Naive thymus-derived CD4-positive, alpha-beta T cell (primary cell): ENCODE measurements at places on chromosomes 1 and 21. TPM values are rescaled to one million over a fixed set of nuclear protein-coding genes. Genes with fewer than 3 reads are reported as not detected.

The DCST2 gene
- total RNA-seq = 0.22 and 0.43 TPM in 2 replicates

The HSF2BP gene
- total RNA-seq = 0.92 TPM

The GBP6 gene
- 2.4 and 2.8 TPM in 2 replicates for total RNA-seq

The OR2G6 gene
- total RNA-seq = not detected

The LRRC8C gene
- 27.3 TPM for total RNA-seq

The MXRA8 gene
- 1.0 TPM for total RNA-seq

The PLEKHA6 gene
- 0.35 TPM for total RNA-seq

The NLRP3 gene
- total RNA-seq = 90.6 TPM

- H3K4me1 ChIP-seq = no peaks in the 10 kb centered on the region
- H3K27me3 ChIP-seq = peaks cover 3% of the 10 kb centered on the region
- no peak overlapping the region for H3K4me3 ChIP-seq
- H3K36me3 ChIP-seq = no peaks in the 10 kb centered on the region
Measured at GRCh38 chr1:93541045-93541444, 93.1 kb downstream of the FNBP1L start.

DNA sequence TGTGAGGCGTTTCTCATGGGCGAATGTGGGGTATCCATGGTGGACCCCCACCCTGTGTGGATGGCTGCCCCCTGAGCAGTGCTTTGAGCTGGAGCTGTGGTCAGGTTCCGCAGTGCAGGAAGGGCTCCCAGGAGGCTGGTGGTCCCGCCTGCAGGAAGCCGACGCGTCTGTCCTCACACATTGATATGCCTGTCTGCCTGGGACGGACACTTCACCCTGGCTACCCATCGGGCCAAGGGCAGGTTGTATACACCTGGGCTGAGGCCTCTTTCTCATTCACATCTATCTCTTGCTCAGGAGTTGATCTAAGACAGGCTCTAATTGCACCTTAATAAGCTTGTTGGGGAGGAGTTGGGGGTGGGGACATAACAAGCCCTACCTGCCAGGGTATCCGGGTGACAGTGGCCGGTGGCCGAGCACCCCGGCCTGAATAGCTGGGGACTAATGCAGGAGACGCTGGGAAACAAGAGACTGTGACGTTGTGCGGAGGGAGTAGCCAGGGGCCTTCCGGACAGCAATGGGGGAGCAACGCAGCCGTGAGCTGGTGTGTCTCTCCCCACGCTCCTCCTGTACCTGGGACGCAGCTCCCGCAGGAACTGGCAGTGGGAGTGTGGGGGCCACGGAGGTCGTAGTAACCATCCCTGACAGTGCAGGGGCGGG, 21.7 kb downstream of the PDXK start:
- peaks cover 40% of the 10 kb centered on the region for H3K36me3 ChIP-seq
- H3K4me1 ChIP-seq = no peaks in the 10 kb centered on the region
- no peak overlapping the region for H3K4me3 ChIP-seq
- H3K27ac ChIP-seq = no peak overlapping the region

DNA sequence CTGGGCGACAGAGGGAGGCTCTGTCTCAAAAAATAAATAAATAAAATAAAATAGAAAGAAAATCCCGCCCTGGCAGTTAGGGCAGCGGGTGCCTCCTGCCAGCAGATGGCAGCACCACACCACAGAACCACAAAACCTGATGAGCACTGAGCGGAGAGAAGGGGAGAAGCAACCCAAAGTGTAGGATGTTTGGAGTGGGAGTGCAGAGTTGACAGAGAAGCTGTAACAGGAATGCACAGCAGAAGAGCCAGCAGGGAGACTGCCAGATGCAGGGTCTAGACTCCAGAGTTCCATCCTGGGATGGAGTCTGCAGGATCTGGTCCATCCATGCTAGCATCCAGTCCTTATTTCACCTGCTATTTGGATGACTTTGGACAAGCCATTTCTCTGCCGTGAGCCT, 29.7 kb upstream of the KIRREL1 start:
- H3K27ac ChIP-seq = no peak overlapping the region
- H3K36me3 ChIP-seq = no peaks in the 10 kb centered on the region
- no peaks in the 10 kb centered on the region for H3K4me1 ChIP-seq
- no peaks in the 10 kb centered on the region for H3K27me3 ChIP-seq
- H3K4me3 ChIP-seq = no peak overlapping the region
- peak; percentile 41 for DNase-seq

DNA sequence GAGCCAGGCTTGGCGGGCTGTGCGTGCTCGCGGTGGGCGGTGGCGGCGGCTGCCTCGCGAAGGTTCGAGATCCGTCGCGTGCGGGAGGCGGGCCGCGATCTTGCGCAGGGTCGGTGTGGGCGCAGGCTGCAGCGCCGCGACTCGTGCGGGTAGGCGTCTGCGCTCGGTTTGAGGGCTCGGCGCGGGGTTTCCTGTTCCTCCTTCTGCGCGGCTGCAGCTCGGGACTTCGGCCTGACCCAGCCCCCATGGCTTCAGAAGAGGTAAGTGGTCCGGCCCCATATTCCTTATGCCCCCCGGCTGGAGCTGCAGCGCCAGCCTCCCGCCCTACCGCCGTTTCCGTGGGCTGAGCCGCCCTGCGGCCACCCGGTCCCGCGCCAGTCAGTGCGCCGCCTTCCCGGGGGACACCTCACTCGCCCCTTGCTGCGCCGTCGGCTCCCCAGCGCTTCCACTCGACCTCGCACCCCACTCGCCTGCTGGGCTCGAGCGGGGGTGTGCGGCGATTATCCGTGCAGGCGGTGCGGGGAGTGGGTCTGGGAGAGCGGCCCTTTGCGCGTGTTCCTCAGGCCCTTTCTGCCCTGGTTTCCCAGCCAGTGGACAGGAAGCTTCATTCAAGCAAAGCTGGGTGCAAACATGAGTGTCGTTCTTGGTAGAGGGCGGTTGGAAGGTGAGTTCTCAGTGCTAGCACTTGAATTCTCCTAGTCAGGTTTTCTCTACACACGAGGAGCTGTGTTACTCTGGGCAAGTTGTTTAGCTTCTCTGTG, at the start of gene CACYBP:
TSS of gene CACYBP (plus strand) at position 12 of the 761 bp plus-strand sequence. CDS start at position 246, 234 bp downstream.
- H3K27me3 ChIP-seq = no peaks in the 10 kb centered on the region
- DNase-seq = peak; percentile 21
- peak within 1 kb of the TSS; percentile 99 for H3K27ac ChIP-seq
- H3K36me3 ChIP-seq = peaks cover 6% of the 10 kb centered on the region
- H3K4me1 ChIP-seq = peaks cover 18% of the 10 kb centered on the region
- peak within 1 kb of the TSS; percentile 72 for H3K4me3 ChIP-seq

DNA sequence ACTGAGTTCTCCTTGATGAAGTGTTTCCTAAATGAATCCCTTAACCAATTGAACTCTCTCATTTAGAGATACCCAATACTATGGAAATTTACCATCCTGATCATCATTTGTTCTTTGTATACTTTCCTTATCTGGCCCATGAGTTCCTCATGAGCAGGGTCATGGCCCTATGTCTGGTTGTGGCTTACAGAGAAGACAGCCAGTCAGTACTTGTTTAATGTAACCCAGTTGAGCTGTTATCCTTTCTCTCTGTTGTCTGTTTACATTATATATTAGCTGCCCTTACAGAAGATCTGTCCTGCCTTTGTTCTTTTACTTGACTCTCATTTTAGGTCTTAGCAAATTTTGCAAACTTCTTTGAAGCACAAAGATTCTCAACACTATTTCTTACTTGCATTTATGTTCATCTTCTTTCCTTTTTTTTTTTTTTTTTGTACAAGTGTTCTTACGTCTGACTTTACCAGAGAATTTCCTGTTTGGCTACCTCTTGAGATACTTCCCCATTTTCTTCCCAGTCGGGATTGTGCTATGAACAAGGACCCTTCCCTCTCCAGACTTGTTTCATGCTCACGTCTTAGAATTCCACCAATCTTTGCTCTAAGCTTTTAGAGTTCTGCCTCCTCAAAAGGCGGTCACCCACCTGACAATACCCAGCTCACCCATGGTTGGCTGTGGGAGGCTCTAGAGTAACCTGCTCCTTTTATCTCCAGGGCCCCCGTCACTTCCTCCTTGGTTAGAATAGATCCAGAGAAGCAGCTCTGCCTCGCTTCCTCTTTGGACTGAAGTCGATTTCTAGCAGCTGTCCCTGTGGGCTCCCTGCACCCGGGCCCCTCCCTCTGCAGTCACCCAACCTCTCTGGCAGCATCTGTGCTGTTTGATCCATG, 53.6 kb upstream of the RUNX1 start:
- no peaks in the 10 kb centered on the region for H3K27me3 ChIP-seq
- H3K27ac ChIP-seq = peak overlapping the region; percentile 52
- peak overlapping the region; percentile 34 for H3K4me3 ChIP-seq
